Stimulated activated naive CD4-positive, alpha-beta T cell (primary cell): ENCODE measurements at places on chromosomes 3 and 15.

GRCh38 chr3:64856106-64856505 lies 168.3 kb upstream of the ADAMTS9 start:
- DNase-seq: no peak

GRCh38 chr3:128447561-128448013 lies 19.1 kb downstream of the DNAJB8 start:
- peak; percentile 21 for DNase-seq

- DNase-seq: no peak
These were observed 155.8 kb downstream of the EPHA6 start for GRCh38 chr3:96970211-96970610.

DNA sequence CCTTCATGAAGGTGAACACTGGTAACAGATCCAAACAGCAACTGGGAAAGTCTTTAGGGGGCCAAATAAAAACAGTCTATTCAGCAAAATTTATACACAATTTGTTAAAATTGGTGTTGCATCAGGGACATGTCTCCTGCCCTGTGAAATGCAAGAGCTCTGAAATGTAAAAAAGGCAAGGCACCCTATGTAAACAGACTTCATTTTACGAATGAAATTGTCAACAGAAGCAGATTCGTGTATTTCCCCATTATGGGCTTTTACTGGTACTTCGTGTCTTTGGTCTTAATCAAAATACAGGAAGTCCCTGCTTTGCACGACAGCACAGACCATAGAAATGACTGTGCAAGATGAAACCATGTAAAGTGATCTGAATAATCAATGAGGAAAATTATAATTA lies 127.3 kb upstream of the THBS1 start:
- no peak for DNase-seq

- peak; percentile 11 for DNase-seq
These were observed 144.8 kb upstream of the BHLHE40 start for GRCh38 chr3:4834403-4834866.

DNA sequence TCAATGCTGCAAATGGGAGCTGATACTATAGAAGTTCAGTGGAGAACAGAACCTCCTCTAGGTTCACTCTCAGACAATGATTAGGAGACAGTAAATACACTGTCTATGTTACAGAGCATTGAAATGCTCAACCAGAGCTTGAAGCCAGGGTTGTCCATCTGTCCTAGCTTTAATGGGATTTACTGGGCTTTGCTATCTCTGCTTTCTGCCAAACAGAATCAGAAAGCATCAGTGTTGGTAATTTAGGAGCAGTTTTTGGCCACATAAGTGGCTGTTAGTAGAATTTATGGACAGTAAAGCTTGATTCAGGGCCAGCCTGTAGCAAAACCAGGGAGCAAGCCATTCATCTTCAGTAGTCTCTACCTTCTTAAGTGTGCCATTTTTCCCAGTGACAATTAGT lies 396.3 kb downstream of the LSAMP start:
- no peak for DNase-seq

DNA sequence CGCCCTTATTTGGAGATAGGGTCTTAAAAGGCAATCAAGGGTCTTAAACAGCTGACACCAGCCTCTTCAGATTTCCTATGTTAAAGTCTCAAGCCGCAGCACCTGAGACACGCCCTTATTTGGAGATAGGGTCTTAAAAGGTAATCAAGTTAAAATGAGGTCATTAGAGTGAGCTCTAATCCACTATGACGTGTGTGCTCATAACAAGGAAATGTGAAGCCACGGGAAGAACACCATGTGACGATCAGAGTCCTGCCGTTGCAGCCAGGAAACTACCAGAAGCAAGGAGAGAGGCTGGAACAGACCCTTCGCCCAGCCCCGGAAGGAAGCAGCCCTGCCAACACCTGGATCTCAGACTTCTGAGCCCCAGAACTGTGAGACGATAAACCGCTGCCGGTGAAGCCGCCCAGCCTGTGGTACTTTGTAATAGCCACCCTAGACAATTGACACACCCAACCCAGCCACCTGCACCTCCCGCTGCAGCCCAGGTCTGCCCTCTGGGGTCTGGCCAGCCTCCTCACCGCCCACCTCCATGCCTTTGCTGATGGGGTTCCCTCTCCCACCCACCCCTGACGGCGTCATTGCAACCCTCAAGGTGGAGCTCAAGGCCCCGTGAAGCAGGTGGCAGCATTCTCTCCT lies 137.9 kb downstream of the MEGF11 start:
- DNase-seq: peak; percentile 74

DNA sequence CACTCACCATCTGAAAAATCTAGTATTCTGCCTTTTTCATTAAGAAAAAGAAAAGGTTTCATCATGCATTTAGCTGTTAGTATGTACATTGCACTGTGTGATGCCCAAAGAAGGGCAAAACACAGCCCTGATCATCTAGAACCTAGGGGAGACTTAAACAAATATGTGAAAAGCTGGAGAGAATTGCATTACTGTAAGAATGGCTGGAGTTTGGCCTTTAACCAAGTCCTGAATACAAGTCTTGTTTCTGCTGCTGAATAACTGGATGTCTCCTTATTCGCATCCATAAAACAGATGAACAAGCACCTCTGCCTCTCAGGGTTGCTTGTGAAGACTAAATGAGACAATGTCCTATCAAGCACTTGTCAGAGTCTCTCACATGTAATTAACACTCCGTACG lies 233.4 kb upstream of the LRTM1 start:
- no peak for DNase-seq

DNA sequence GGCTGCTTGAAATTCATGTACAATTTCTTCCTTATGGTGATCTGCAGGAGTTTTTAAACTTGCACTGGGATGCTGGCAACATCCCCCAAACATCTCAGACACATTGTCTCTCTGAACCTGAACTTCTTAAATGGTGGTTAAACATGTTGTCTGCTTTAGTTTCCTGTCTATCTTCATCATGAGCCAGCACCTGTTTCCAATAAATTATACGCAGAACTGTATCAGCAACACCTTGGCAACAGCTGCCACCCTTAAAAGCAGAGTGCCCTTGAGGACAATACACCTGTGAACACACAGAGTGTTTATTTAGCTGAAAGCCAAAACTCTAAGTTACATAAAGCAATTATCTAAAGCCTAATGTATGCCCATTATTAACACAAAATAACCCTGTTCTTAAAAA lies 242.9 kb downstream of the WNT5A start:
- no peak for DNase-seq

DNA sequence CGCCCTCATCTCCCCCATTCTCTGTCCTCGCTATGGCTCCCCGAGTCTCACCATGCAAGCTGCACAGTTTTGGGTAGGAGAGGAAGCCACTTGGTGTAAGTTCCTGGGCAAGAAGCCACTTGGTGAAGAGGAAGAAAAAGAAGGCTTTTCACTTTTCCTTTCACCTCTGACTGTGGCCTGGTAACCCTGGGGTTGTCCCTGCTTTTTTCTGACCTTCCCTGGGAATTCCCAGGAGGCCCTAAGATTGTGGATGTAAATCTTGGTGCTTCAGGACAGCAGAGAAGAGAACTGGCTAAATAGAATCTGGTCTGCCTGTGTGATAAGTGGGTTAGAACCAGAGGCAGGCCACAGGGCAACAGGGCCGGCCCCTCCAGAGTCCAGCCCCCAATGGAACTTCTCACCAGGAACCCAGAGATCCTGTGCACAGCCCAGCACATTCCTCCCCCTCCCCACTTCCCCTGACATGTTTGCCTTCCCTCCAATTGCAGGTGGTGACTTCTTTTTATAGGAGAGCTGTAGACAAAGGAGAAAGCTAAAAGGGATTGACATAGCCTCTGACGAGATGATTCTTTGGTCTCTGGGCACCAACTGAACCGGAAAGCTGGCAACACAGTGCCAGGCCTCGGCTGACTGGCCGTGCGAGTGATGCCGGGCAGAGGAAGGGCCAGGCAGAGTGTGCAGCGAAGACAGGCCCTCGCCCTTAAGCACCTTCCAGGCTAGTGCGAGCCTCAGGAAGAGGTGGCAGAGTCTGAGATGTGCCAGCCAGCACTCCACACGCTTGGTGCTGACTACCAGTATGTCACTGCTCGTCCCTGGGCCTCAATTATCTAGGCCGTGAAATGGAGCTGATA lies 19.4 kb upstream of the SKOR1 start:
- DNase-seq: no peak

DNA sequence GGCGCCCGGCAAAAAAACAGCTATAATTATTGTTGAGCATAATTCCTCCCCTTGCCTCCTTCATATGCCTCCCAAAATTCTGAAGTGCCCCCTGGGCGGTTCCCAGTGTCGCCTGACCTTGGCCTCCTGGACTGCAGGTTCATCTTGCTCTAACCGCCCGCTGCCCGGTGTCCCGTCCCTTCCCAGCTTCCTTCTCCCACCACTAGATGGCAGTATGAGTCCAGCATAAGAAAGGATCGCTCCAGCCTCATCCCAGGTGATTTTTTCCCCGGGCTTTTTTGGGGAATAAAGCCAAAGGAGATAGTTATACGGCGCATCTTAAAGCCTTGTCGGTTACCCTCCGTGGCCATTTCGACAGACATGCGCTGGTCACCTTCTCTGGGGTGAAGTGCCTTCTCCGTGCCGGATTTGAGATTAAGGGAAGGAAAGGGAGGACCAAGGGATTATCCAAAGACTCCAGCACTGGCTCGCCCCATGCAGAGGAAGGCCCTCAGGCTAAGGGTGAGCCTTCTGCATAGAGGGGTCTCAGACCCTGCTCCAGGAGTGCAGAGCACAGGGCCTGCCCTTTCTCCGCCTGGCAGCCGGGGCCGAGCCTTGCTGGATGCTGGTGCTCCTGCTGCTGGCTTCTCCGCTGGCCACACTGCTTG lies 45.8 kb upstream of the TRA2B start:
- DNase-seq: peak; percentile 42

DNA sequence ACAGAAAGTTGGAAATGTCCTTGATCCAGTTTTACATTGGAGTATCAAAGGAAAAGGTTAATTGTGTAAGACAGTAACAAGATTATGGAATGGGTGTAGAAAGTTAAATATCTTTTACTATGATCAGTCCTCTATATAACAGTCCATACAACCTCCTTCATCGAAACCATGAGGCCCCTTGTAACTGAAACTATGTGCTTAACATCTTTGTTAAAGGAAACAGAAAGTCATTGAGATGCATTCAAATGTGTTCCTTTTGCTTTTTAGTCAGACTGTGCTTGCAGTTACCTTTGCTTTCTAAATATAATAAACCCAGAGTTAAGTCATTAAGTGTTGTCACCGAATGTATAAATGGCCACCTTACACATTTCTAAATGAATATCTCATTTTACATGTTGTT lies 1298.5 kb downstream of the ROBO2 start:
- DNase-seq: no peak

GRCh38 chr3:189839576-189839975 lies 208.4 kb downstream of the TP63 start:
- no peak for DNase-seq

- DNase-seq: no peak
These were observed 104.0 kb upstream of the SMAD3 start for GRCh38 chr15:66961407-66961884.

DNA sequence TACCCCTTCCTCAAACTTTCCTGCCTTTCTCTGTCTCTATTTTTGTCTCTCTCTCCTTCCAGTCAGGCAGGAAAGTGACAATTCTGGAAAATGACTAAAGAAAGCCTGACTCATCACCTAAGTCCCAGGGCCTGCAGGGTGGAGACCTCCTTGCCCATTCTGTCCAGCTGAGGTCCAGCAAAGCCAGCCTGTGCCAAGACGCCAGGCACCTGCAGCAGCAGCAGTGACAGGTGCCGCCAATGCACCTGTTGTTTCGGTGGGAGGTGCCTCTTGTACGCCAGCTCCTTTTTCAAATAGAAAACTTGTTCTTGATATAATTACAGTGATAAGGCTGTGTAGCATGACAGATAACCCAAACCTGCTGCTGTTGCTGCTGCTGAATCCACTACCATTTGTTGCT lies 501.3 kb downstream of the NTRK3 start:
- DNase-seq: no peak

- no peak for DNase-seq
These were observed 528.2 kb downstream of the GABRG3 start for GRCh38 chr15:27499191-27499590.

GRCh38 chr3:169812332-169813235 lies at the start of the genes LRRC34 and LRRIQ4:
LRRC34 (minus strand) TSS chr3:169812904; CDS start chr3:169812548, 356 bp downstream.
LRRIQ4 (plus strand) TSS chr3:169812870; CDS start chr3:169821922, 9,052 bp downstream.
- peak; percentile 49 for DNase-seq

- DNase-seq: no peak
These were observed 18.7 kb downstream of the P2RY14 start for GRCh38 chr3:151259664-151260063.

DNA sequence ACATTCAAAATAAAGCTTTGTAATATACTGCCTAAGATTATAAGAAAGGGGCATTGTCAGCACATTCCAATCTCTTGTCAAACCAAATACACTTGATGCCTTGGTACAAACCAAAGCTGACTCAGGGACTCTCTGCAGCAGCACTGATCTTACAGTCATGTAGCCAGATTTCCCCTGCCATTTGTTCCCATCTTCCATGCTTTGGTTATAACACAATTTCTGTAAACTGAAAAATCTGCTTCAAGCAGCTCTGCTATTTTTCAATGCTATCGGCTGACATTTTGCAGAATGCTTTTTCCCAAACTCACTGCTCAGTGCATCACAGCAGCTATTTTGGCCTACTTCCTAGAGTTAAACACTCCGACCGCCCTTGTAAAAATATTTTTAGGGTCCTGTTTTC lies 18.2 kb downstream of the PLOD2 start:
- DNase-seq: no peak

DNA sequence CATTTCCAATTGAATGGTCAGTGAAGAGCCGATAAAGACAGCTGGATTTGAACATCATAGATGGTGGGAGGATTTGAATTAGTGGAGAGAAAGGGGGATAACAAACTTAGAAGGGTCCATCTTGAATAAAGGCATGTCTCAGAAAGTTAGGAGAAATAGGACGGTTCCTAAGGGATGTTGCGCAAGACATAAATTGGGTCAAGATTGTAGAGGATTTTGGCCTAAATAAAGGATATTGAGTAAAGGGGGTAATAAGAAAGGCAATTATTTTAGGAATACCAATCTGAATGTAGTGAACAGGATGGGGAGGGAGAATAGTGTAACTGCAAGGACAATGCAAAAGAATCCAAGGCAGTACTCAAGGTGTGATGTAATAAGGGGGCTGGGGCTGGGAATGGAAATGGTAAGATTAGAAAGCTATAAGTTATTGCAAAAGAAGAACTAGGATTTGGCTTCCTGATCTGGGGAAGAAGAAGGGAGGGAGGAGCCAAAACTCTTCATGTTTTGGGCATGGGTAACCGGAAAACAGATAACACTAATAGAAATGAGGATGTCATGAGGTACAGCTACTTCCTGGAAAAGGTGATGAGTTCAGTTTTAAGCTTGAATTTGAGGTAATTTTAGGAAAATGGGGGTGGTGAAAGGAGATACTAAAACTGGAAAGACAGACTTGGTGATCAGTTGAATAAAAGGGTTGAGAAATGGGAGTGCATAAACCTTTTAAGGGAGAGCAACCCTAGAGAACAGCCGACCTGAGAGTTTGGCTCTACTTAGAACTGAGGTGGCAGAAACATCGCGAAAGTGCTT lies 17.3 kb upstream of the TRPC1 start:
- DNase-seq: no peak

DNA sequence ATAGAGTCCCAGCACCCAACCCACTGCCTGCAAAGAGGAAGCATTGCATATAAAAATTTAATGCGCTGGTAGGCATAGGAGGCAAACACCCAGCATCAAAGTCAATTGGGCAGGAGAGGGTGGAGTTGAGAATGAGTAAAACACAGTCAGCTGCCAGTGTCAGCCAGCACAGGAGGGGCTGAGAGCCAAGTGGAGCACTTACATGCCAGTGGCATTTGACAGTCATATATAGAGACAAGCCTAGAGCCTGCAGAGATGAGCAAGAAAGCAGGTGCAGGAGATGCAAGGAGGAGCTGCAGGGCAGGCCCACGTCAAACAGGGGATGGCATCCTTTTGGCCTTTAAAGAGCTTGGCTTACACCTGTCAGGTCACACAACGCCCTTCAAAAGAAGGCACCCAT lies 27.6 kb upstream of the ZFAND6 start:
- no peak for DNase-seq

- DNase-seq: no peak
These were observed 1.8 kb downstream of the GRK7 start for GRCh38 chr3:141764986-141765385.
